Omental fat pad (tissue), 4 donors: ENCODE measurements at places on chromosomes 1 and 21.

DNA sequence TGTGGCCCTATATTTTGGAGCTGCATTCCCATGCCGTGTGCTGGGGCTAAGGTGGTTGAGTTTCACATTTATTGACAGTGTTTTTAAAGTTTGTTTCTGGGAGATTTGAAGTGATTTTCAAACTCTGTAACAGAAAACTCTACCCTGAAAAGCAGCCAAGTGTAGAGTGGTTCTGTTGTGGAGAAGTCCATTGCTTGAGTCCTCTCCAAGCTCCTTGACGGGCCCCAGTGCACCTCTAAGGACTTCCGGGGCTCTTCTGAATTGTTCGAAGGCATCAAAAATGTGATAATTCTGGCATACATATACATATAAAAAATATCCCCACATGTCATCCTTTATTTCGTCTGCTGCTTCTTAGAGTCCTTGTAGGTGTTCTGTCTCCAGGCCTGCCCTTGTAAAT is 5.0 kb downstream of the MYOCOS start:
- DNase-seq, result no peak

- DNase-seq, result no peak
Observed at GRCh38 chr21:28016571-28016970, 976.1 kb downstream of the LTN1 start.

GRCh38 chr1:159743651-159744410 is 29.4 kb upstream of the CRP start:
- no peak for DNase-seq

DNA sequence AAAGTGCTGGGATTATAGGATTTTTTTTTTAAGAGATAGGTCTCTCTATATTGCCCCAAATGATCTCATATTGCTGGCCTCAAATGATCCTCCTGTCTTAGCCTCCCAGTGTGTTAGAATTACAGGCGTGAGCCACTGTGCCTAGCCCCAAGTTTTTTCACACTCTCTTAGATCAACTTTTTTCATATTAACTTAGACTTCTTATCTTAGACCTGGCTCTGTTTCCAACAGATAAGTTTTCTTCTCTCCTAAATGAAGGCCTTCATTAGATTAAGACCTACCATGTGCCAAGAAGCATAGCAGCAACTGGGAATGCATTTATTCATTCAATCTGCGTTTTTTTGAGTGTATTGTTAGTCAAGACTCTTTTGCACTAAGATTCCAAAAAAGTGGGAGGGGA is 20.2 kb upstream of the HTR1D start:
- DNase-seq, result no peak

DNA sequence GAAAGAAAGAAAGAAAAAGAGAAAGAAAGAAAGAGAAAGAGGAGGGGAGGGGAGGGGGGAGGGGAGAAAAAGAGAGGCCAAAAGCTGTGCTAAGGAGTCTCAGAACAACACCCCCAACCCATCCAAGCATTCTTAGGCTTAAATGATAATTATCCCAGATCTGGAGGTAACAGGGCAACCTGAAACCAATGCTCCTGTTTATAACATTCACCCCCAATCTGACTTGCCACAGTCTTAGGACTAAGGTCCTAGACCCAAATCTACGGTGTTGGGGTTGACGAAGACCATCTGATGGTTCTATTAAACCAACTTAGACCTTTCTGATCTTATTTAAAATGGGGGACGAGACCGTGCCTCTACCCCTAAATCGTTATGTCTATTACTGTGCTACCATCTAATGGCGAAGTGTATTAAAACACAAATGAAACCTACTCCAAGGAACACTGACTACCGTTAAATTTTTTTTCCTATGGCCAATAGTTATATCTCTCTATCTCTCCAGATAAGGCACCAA is 119.3 kb upstream of the CDC42BPA start:
- DNase-seq, result no peak

GRCh38 chr21:40021558-40022351 is 154.5 kb downstream of the PCP4 start:
- no peak for DNase-seq

GRCh38 chr1:173093691-173094445 is 43.1 kb upstream of the TNFSF18 start:
- DNase-seq, result no peak

DNA sequence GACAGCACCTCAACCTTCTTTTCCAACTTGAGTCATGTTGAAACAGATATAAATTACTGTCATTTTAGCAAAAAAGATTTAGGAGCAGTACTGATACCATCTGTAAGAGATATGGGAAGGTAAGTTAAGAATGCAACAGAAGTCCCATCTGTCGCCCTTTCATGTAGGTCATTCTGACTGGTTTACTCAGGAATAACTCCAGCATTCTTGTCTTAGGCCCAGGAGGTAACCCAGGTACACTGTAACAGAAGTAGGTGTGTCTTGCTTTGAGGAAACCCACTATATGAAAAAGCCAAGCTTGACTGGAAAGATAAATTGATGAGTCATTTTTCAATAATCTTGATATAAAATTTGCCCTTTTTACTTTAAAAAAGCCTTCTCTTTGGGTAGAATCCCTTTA is 35.4 kb downstream of the PGM1 start:
- no peak for DNase-seq

DNA sequence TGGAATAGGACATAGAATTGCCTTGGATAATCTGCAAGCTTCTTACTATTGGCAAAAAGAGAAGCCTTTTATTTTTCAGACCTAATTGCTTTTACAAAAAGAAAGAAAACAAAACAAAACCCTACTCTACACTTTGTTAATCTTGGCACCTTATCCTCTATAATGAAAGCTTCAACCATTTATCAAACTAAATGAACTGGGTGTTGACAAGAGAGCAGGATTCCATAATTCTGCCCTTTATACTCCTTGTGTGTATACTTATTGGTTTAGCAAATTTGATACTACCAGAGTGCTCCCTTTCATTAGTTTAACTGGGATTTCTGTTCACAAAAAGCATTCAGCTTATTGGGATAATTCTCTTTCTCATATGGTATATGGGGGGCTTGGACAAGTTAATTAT is 3.0 kb upstream of the TMCC2 start:
- DNase-seq, result no peak

DNA sequence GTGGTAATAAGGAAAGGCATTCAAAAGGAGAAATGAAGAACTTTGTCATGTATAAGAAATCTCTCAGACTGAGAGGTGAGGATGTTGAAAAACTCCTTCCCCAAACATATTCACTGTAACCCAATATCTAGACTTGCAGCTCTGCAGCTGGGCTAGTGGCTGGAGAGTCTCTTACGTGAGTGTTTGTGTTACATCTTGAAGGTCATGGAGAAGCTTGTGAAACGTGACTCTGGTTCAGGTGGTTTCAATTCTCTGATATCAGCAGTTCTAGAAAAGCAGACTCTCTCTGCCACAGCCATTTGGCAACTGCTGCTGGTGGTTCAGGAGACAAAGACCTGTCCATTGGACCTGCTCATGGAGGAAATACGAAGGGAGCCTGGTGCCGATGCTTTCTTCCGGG is 55.0 kb upstream of the EPHA8 start:
- DNase-seq, result no peak

GRCh38 chr1:171426645-171427044 is 58.7 kb upstream of the PRRC2C start:
- DNase-seq, result no peak

- DNase-seq, result no peak
Observed at GRCh38 chr1:91278754-91279153, 125.9 kb downstream of the HFM1 start.

GRCh38 chr1:22031214-22031962 is 21.1 kb upstream of the CDC42 start:
- DNase-seq, result no peak

- DNase-seq, result no peak
Observed at GRCh38 chr1:57835620-57836019, 411.8 kb upstream of the DAB1 start.

- no peak for DNase-seq
Observed at GRCh38 chr1:91687452-91687851, 186.8 kb downstream of the CDC7 start.

DNA sequence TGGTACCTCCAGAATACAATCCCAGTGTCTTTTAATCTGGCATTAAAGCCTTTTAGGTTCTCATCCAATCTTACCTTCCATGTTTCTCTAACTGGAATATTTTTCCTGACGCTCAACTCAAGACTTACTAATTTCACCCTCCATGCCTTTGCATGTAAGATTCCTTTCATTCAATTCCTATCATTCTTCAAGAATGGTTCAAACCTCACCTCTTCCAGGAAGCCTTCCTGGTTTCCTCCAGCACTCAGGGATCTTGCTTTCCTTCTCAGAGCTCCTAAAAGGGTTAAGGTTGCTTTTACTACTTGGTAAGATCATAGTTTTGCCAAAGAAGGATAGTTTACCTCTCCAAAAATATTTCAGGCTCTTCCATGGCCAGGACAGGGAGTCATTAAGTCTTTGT is 91.2 kb upstream of the CACNA1E start:
- DNase-seq, result no peak

DNA sequence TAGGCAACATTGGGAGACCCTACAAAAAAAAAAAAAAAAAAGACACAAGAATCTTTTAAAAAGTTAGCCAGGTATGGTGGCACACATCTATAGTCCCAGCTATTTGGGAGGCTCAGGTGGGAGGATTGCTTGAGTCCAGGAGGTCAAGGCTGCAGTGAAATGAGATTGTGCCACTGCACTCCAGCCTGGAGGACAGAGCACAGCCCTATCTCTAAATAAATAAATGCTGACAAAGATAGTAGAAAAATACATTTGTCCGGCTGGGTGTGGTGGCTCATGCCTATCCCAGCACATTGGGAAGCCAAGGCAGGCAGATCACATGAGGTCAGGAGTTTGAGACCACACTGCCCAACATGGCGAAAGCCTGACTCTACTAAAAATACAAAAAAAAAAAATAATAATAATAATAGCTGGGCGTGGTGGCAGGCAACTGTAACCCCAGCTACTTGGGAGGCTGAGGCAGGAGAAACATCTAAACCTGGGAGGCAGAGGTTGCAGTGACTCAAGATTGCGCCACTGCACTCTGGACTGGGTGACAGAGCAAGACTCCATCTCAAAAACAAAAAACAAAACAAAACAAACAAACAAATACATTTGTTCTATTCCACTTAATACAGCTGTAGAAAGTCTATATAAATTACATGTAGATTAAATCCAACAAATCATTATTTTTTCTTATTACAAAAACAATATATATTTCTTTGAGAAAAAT is 48.5 kb downstream of the PHACTR4 start:
- no peak for DNase-seq

DNA sequence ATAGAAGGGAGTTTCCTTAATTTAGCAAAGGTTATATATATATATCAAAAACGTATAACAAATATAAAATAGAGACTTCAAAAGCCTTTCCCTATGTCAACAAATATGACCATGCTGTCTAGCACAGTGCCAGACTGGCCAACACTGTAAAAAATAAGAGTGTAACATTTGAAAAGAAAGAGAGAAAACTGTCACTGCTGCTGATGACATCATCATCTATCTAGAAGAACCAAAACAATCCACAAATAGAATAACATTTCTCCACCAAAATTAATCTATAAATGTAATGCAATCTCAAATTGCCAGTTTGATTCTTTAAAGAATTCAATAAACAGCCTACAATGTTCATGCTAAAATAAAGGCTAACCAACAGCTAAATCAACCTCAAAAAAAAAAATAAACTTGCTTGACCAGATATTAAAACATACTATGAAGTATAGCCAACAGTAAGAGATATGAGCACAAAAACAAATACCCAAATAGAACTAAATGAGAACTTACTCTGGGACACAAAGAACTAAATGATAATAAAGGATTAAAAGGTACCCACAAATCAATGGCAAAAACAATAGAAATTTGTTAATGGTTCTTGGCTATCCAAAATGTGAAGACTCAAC is 50.2 kb downstream of the ENAH start:
- DNase-seq, result no peak

DNA sequence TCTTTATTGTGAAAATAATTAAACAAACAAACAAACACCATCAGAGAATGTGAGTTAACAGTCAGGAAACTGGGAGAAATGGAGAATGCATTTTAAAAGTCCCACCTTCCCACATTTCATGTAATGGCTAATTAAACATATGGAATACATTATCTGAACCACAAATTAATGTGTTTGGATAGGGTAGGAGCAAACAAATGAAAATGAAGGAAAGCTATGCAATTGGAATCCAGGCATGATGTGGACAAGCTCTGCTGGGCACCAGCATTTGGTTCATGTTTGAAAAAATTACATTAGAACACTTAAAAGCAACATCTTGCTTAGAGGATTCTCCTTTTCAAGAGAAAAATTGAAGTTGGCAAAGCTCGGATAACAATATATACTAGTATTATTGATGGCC is 628.1 kb downstream of the LMO4 start:
- DNase-seq, result no peak

GRCh38 chr1:248778906-248779305 is 23.3 kb upstream of the LYPD8 start:
- DNase-seq, result no peak

DNA sequence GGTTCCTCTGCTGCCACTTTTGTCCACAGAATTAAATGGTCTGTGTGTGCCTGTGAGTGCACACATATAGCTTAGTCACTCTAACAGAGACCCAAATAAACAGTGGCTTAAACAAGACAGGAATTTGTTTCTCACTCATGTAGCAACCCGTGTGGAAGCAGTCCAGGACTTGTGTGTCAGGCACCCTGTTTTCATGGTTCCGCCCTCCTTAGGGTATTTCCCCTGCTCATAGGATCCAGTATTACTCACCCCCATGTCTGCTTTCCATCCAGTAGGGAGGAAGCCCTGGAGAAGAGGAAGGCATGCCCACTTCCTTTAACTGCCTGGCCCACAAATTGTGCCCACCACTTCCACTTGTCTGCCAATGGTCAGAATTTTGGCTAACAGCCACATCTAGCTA is 41.3 kb upstream of the TACSTD2 start:
- peak; percentile 25 for DNase-seq

GRCh38 chr1:223820515-223820858 is 25.3 kb downstream of the TP53BP2 start:
- DNase-seq, result no peak

DNA sequence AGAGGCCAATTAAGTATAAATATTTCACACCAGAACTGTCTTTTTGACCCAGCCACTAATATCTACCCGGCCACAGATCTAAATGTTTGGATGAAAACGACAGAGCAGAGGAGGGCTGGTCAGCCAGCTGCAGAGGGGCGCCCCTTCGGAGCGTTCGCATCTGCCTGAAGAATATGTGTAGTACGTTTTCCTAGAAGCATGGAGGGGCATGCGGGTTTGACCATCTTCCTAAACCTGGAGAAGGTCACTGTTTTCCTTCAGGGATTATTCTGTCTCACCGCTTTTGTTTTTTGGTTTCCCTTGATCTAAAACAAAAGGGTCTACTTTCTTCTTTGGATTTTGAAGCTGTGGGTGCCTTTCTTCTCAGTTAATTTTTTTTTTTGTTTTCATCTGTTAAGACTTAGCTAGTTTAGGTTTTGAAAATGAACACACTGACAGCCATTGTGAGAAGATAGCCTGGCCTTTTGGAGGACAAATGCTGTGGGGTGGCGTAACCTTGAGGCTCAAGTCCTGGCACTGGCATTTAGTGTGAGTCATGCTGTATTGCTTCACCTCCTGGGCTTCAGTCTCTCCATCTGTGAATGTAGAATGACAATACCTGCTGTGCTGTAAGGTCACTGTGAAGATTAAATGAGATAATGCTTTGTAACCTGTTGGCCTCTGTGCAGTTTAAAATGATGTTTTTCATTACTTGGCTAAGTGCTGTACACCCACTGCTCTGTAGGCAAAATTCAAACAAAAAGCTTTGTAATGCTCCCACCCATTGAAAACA is 74.1 kb upstream of the IRF2BP2 start:
- no peak for DNase-seq
